ENCODE measurements at places on chromosomes 4 and X. TPM values are rescaled to one million over a fixed set of nuclear protein-coding genes. Genes with fewer than 3 reads are reported as not detected.

DNA sequence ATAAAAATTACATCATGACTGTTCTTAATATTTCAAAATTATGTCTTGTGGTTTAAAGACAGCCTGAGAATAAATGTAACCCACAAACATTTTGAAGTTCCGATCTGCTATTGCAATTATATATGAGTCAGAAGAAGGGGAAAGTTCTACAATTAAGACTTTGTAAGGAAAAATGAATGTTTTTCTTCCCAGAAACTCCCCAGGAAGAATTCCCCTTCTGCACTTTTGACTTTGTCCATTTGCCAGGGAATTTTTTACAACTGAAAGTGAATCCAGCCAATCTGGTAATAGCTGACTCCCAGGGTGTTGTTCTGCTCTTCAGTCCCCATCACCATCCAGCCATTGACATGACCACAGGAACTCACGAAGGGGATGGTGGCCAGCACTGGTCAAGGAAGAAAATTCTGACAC, 61.6 kb upstream of the NOCT start:
- DNase-seq = no peak

DNA sequence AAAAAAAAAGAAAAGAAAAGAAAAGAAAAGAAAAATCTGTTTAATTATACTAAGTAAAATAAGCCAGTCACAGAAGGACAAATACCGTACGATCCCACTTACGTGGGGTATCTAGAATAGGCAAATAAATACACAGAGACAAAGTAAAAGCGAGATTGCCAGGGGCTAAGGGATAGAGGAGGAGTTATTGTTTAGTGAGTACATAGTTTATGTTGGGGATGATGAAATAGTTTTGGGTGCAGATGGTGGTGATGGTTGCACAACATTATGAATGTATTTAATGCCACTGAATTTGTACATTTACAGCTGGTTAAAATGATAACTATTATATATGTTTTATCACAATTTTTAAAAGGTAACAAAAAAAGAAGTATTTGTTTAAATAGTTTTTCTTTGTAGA, 7.1 kb downstream of the CA5B start:
- no peak for DNase-seq

- DNase-seq = no peak
These were observed 1074.2 kb upstream of the INTU start for GRCh38 chr4:126558596-126558995.

- DNase-seq = no peak
These were observed 16.5 kb upstream of the GALNT7 start for GRCh38 chr4:173152104-173152503.

Gene C4orf51
- total RNA-seq = not detected

- DNase-seq = no peak
These were observed 22.2 kb downstream of the PHKA2 start for GRCh38 chrX:18961686-18962085.
